Suppressor macrophage treated with lipopolysaccharide for 4 hours (primary cell): ENCODE measurements at places on chromosomes 2 and 18.

- DNase-seq, result peak; percentile 22
These were observed 188.3 kb upstream of the SLC39A10 start for GRCh38 chr2:195468771-195469170.

- no peak for DNase-seq
These were observed 3.1 kb downstream of the RBFA start for GRCh38 chr18:80037300-80037699.

DNA sequence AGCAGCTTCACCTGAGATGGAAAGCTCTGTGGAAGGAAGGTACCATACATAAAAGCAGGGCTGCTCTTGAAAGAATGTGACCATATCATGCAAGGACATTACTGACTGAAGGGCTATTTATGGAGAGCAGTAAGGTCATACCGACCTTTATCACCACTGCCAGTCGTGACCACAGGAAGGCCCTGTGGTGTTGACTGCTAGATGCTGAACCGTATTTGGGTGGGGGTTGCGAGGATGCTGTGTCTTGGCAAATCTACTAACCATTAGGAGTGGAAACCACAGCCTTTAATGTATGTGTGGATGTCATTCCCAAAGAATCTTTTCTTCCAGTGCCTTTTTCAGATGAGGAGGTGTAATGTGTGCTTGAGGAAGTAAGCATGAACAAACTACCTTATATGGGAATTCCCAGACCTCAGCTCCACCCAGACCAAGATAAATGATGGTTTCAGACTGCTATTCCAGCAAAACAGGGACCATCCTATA is 60.8 kb downstream of the LIMS1 start:
- peak; percentile 61 for DNase-seq

DNA sequence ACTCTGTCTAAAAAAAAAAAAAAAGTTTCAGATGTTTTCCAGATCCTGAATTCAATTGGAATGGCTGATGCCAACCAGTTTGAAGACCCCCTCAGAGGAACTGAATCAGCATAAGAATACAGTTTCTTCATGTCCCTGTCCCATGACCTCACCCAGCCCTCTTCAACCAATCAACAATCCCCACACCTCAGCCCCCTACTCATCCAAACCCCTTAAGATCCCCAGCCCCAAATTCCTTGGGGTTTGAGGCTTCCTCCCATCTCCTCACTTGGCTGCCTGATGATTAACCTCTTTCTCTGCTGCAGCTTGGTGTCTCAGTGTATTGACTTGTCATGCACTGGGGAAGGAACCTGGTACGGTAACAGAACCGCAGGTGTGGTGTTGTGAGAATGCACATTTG is 97.6 kb upstream of the CABLES1 start:
- DNase-seq, result no peak

GRCh38 chr2:205510345-205510744 is 172.0 kb upstream of the NRP2 start:
- no peak for DNase-seq

- DNase-seq, result no peak
These were observed 56.4 kb upstream of the XIRP2 start for GRCh38 chr2:166831930-166832329.

DNA sequence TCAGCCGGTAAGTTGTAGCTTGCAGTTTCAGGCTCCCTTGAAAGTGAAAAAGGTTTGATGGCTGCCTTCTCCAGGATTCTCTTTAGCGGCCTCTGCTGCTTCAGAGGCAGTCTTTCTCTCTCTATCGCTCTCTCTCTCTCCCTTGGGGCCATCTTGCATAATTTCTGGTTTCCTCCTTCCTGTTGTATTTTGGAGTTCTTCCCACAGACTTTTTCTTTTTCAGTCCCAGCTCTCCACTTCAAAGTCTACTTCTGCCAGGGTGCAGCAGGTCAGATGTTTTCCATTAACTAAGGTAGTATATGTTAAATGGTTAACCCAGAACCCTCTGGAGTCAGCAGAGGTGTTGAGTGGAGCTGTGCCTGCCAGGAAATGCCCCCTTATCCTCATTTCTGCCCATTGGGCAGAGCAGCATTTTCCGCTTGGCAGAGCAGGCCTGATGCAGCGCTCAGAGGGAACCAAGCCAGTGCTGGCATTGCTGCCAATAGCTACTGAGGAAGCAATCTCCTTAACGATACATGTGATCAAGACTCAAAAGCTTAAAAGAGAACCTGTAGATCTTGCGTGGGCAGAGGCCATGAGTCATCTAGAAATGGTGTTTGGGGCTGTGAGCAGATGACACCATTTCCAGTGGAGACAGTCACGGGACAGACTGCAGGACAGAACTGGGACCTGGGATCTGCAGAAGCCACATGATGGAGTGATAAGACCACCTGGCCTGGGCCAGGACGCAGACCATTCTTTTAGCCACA is 20.8 kb downstream of the DBI start:
- DNase-seq, result peak; percentile 89

GRCh38 chr18:44761812-44762211 is 81.1 kb downstream of the SETBP1 start:
- no peak for DNase-seq

DNA sequence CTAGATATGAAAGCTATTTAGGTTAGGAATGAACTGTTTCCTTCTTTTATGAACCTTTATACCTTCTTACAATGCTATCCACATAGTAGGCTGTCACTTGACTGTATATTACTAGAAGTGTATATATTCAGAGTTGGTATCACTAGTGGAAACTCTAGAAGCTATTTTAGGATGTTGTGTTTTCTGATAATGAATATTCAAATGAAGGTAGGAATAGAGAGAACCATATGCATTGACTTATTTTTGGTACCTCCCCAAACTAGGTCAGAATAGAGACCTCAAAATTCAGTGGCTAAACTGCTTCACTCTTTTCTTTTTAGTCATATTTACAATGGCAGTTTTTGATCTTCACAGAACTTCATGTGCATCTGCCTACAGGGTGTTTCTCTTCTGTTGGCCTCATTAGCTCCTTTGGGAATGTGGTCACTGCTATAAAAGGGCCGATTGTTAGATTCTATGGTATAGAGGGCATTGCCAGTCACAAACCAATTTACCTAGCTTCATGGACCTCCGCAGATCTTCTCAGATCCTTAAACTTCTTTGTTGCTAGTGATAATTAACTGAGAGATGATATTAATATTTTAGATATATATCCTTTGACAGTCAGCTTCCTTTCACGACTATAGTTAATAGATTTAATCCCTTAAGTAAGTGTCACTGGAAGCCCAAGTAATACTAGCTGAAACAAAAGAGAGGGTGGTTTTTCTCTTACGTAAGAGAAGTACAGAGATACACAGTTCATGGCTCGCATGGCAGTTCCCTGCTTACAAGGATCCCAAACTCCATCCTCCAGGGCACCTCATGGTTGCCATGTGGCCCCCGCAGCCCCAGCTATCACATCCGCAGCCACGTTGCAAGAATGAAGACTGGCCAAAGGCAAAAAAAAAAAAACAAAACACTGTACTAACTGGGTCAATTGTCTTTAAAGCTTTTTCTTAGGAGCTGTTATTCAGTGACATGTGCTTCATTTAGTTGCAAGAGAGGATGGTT is 61.0 kb downstream of the TSPYL6 start:
- DNase-seq, result no peak

DNA sequence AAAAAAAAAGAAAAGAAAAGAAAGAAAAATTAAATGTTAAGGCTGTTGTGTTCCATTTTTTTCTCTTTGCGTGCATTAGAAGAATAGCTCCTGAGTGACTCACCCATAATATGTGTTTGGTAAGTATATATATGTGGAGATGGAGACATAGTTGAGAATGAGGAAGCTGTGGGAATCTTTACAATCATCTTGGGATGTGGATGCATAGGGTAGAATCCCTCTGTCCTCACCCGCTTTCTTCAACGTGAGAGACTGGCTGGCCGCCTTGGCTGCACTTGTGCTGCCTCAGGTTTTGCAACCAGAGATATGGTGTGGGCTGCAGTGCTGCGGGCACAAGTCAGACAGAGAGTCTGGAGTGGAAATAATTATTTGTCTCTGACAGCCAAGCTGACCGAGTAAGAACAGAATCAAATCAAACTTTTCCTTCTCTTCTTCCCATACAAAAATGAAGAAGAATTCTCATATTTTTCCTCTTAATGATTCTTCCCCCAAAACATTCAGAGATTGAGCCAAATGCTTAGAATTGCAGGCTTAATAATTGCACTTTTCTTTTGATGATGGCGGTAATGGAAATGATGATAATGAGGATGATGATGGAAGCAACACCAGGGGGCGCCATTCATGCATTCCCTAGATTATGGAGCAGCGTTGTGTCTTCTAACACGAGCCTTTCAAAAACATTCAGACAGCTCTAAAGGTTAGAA is 48.5 kb downstream of the SERPINB7 start:
- DNase-seq, result peak; percentile 47
